Chondrocyte (in vitro differentiated cells): ENCODE measurements at places on chromosomes 16 and 17. TPM values are rescaled to one million over a fixed set of nuclear protein-coding genes. Genes with fewer than 3 reads are reported as not detected.
A peak's percentile ranks its signal among the peaks of the same experiment; 100 is the strongest.

DNA sequence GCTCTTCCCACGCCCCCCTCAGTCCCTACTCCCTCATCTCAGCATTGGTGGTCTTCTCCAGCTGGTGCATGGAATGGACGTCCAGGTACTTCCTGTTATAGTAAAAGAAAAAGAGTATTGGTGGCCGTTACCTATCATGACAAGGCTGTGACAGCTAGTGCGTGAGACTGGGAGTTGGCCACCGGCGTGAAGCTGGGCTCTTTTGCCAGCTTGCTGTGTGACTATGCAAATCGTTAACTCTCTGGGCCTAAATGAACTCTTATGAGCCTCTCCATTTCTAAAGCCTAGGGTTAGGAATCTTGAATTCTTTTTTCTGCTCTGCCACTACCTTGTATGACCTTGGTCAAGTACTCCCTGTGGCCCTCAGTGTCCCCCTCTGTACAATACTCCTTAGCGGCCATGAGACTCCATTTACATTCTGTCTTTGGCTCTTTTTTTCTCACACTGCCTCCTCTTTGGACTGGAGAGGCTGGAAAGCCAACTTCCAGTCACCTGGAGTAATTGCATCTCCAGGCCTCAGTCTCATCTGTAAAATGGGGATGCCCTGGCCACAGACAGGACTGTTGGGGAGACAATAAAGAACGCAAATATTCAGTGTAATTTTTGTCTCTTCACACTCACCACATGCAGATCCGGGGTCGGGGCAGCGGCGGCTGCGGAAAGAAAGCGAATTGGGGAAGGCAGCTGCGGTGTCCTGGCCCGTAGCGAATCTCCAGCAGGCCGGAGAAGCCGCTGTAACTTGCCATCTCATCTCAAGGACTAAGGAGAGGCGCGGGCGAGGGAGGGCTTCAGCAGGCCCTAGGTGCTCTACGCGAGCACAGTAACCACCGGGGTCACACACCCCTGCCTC, 1.1 kb downstream of the CFAP119 start:
- H3K36me3 ChIP-seq: peaks cover 9% of the 10 kb centered on the region
- H3K4me1 ChIP-seq: peaks cover 30% of the 10 kb centered on the region
- no peaks in the 10 kb centered on the region for H3K27me3 ChIP-seq
- peak overlapping the region; percentile 87 for H3K4me3 ChIP-seq
- peak overlapping the region; percentile 96 for H3K27ac ChIP-seq

DNA sequence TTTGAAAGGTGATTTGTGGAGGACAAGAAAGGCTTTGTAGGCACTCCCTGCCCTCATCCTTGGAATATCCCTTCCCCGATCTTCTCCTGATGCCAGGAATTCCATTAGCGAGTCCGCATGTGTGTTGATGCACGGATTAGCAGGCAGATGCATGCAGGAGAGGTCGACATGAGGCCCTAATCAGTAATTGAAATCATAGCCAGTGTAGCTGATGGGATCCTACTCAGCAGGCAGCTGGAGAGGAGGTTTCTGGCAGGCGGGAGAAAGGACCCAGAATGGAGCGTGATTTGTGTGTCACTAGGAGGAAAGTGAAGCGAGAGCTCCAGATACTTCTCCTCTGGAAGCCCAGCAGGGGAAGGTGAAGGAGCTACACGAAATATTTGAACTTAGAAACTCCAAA, 196.3 kb upstream of the CDH11 start:
- H3K27me3 ChIP-seq: no peaks in the 10 kb centered on the region
- DNase-seq: no peak
- no peak overlapping the region for H3K4me3 ChIP-seq
- no peak overlapping the region for H3K27ac ChIP-seq
- no peaks in the 10 kb centered on the region for H3K36me3 ChIP-seq
- peaks cover 39% of the 10 kb centered on the region for H3K4me1 ChIP-seq

GRCh38 chr16:9123871-9124270, 32.4 kb downstream of the HAPSTR1 start:
- peaks cover 45% of the 10 kb centered on the region for H3K4me1 ChIP-seq
- peaks cover 8% of the 10 kb centered on the region for H3K36me3 ChIP-seq
- no peaks in the 10 kb centered on the region for H3K27me3 ChIP-seq

- no peak overlapping the region for H3K4me3 ChIP-seq
- no peaks in the 10 kb centered on the region for H3K4me1 ChIP-seq
- peaks cover 9% of the 10 kb centered on the region for H3K27me3 ChIP-seq
Observed at GRCh38 chr16:63415014-63415413, 1378.8 kb upstream of the CDH8 start.

GRCh38 chr16:68276223-68276622, 11.9 kb downstream of the SLC7A6 start:
- peaks cover 14% of the 10 kb centered on the region for H3K4me1 ChIP-seq
- peak overlapping the region; percentile 57 for H3K27ac ChIP-seq
- peaks cover 6% of the 10 kb centered on the region for H3K36me3 ChIP-seq
- DNase-seq: no peak

DNA sequence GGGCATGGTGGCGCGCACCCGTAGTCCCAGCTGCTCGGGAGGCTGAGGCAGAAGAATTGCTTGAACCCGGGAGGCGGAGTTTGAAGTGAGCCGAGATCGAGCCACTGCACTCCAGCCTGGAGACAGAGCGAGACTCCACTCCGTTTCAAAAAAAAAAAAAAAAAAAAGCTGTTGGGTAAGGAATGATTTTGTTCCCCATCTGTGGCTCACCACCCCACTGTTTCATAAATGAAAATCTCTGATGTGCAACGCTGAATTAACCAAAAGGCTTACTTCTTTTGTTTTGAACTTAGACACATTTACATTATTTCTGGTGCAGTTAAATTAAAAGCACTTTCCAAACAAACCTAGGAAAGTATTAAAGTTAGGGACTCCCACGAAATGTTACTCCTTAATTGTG, 1.2 kb upstream of the METTL9 start:
- H3K4me3 ChIP-seq: peak overlapping the region; percentile 79
- no peak for DNase-seq
- H3K4me1 ChIP-seq: peaks cover 30% of the 10 kb centered on the region
- no peaks in the 10 kb centered on the region for H3K27me3 ChIP-seq
- no peaks in the 10 kb centered on the region for H3K36me3 ChIP-seq

DNA sequence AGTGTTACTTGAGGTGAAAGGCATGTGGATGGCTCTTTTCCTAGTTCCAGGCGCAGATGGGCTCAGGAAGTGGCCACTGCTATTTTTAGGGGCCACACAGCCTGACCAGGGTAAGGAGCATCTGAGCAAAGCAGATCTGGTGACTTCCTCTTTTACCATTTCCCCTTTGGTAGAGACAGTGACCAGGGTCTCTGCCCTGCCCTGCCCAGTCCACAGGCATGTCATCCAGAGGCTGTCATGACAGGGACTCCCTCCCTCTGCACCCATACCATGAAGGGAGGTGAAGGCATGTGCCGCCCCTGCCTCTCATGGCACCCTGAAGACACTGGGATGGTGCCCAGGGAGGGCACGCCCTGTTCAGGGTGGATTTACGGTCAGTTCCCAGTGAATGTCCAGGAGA, 2.2 kb downstream of the PLA2G15 start:
- no peaks in the 10 kb centered on the region for H3K27me3 ChIP-seq
- peaks cover 31% of the 10 kb centered on the region for H3K4me1 ChIP-seq
- no peak for DNase-seq
- no peak overlapping the region for H3K27ac ChIP-seq
- no peak overlapping the region for H3K4me3 ChIP-seq

DNA sequence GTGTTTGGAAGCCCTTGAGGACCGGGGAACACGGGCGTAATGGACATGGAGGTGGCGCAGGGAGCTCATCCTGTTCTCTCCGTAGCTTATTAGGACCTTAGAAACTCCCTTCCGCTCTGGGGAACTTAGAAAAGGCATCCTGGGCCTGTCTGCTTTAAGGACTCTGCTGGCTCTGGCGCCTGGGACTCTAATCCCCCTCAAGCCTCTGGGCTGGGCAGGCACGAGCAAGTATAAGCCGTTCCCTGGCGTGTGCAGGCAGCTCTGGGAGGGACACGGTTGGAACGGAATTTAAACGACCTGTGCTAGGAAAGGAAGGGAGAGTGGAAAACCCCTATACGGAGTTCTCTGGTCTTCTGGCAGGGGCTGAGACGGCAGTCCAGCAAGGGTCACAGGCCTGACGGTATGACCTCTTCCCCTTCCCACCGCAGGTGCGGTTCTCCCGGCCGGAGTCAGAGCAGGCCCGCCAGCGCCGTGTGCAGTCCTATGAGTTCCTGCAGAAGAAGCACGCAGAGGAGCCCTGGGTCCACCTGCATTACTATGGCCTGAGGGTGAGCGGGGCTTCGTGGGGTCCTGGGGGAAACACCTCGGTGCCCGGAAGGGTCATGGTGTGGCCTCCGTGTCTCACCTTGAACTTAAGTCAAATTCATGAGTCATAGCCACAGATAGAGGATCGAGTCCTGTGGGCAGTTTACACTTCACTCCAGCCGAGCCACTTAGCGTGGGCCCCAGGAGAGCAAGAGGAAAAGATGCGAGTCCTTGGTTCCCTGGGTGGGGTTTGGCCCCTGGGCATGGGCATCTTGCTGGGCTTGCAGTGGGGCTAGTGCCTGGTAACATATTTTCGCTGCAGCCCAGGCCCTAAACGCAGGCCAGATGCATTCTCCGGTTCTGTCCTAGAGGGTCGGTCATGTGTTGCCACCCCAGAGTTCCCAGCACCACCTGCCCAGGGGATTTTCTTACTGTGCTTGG, 17.7 kb downstream of the POLR3E start:
- H3K4me3 ChIP-seq: no peak overlapping the region
- H3K36me3 ChIP-seq: peaks cover 15% of the 10 kb centered on the region
- no peaks in the 10 kb centered on the region for H3K4me1 ChIP-seq
- H3K27me3 ChIP-seq: no peaks in the 10 kb centered on the region

- peaks cover 17% of the 10 kb centered on the region for H3K4me1 ChIP-seq
- DNase-seq: no peak
- H3K27ac ChIP-seq: no peak overlapping the region
- peaks cover 2% of the 10 kb centered on the region for H3K27me3 ChIP-seq
- H3K36me3 ChIP-seq: no peaks in the 10 kb centered on the region
Observed at GRCh38 chr17:64410750-64411490, 20.3 kb upstream of the PECAM1 start.

- no peak overlapping the region for H3K4me3 ChIP-seq
- peaks cover 36% of the 10 kb centered on the region for H3K4me1 ChIP-seq
- H3K36me3 ChIP-seq: peaks cover 9% of the 10 kb centered on the region
- DNase-seq: no peak
Observed at GRCh38 chr17:77729587-77729986, 228.9 kb upstream of the TNRC6C start.

DNA sequence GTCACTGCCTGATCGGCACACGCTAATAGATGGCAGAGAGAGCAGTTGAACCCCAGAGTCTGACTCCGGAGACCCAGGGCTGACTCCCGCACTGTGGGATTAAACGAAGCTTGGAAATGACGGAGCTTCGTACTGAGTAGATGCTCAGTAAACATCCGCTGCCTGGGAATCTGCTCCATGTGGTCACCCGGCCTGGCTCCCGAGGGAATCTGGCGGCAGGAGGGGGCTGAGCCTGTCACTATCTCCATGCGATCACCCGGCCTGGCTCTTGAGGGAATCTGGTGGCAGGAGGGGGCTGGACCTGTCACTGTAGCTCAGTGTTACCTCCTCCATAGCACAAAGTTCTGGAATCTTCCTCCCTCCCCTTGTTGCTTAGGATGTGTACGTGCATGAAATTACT, 139.7 kb upstream of the CIBAR2 start:
- H3K36me3 ChIP-seq: no peaks in the 10 kb centered on the region
- no peak overlapping the region for H3K27ac ChIP-seq
- DNase-seq: no peak

DNA sequence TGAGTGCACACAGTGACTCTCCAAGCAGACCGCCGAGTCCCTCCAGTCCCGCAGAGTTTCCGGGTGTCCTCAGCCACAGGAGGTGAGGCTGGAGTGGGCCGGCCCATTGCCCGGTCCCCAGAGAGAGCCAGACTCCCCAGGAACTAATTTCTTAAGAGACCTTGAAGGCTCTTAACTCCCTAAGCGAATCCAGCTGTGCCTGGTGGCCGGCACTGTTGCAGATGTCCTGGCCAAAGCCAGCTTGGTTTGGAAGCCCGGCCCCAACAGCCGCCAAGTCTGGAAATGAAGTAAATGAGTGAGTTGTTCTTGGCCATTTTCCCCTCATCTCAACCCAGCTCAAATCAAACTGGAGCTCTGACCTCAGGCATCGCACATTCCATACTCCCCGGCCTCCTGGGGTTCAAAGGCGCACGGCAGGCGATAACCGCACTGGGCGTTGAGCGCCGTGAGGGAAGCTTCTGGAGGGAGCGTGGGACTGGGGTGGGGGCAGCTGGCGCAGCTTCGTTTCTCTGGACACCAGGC, 42.0 kb downstream of the CMIP start:
- no peak for DNase-seq
- H3K27me3 ChIP-seq: no peaks in the 10 kb centered on the region
- peaks cover 5% of the 10 kb centered on the region for H3K36me3 ChIP-seq
- peaks cover 55% of the 10 kb centered on the region for H3K4me1 ChIP-seq

- no peak for DNase-seq
- no peak overlapping the region for H3K27ac ChIP-seq
- H3K36me3 ChIP-seq: no peaks in the 10 kb centered on the region
- no peaks in the 10 kb centered on the region for H3K27me3 ChIP-seq
Observed at GRCh38 chr17:43377056-43377810, 21.6 kb upstream of the ARL4D start.

DNA sequence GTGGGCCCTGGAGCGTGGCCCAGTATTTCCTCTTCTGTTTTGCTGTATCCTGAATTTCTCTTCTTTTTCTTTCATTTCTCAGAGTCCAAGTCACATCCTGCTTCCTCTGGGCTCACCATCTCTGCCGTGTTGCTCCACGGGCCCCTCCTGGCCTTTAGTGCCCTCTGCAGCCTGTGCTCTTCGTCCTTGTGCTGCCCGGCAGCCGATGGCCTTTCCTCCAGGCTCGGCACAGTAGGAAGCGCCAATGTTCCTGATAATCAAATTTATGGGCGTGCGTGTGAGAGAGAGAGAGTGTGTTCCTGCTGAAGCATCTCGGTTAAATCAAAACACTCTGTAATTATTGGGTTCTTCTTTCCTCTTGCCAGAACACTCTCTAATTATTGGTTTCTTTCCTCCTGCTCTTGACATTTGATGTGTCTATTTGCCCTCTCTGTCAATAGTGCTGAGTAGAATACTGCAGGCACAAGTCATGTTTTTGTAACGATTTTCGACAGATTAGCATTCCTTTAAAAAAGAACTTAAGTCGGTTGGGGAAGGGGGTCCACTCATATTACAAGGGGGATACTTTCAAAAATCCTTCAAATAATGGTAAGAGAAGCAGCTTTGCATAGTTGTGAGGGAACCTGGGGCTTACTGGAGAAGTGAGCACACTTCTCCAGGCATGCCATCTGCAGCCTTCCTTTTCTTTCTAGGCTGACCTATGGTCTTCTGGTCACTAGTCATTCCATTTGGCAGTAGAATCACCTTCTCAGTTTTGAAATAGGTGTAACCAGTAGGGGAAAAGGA, 126.6 kb downstream of the RPTOR start:
- no peak overlapping the region for H3K27ac ChIP-seq
- H3K4me1 ChIP-seq: peaks cover 24% of the 10 kb centered on the region
- no peak overlapping the region for H3K4me3 ChIP-seq
- DNase-seq: no peak

- H3K27me3 ChIP-seq: peaks cover 24% of the 10 kb centered on the region
- H3K27ac ChIP-seq: no peak overlapping the region
- H3K4me3 ChIP-seq: no peak overlapping the region
- DNase-seq: peak; percentile 46
Observed at GRCh38 chr17:31425282-31426040, 34.0 kb downstream of the RAB11FIP4 start.

E4F1 gene
- total RNA-seq: 18.7 to 25.7 TPM (median 20.7 TPM) in 3 replicates

GLTPD2 gene
- not detected in 3 replicates for total RNA-seq

USP43 gene
- 2.6 to 4.3 TPM (median 2.7 TPM) in 3 replicates for total RNA-seq

ARHGAP44 gene
- total RNA-seq: 5.7 to 6.6 TPM (median 6.2 TPM) in 3 replicates

CRHR1 gene
- not detected in 3 replicates for total RNA-seq

CES5A gene
- not detected in 3 replicates for total RNA-seq

EFCAB13 gene
- total RNA-seq: 1.5 to 3.2 TPM (median 2.5 TPM) in 3 replicates
